ENCODE measurements at places on chromosomes 6 and 20.

- no peak for DNase-seq
These were observed 9.3 kb upstream of the BCAS1 start for GRCh38 chr20:54079652-54080051.

- DNase-seq: peak; percentile 21
These were observed 667 bp downstream of the STX11 start for GRCh38 chr6:144150710-144151657.

GRCh38 chr20:22475662-22476061, 108.7 kb downstream of the FOXA2 start:
- no peak for DNase-seq

- no peak for DNase-seq
These were observed 31.2 kb upstream of the NFATC2 start for GRCh38 chr20:51573576-51574243.

GRCh38 chr6:139982195-139982594, 607.7 kb upstream of the CITED2 start:
- DNase-seq: no peak

- DNase-seq: no peak
These were observed 35.5 kb upstream of the TBXT start for GRCh38 chr6:166203003-166203640.

- no peak for DNase-seq
These were observed 333.1 kb downstream of the LAMA2 start for GRCh38 chr6:129215916-129216520.

DNA sequence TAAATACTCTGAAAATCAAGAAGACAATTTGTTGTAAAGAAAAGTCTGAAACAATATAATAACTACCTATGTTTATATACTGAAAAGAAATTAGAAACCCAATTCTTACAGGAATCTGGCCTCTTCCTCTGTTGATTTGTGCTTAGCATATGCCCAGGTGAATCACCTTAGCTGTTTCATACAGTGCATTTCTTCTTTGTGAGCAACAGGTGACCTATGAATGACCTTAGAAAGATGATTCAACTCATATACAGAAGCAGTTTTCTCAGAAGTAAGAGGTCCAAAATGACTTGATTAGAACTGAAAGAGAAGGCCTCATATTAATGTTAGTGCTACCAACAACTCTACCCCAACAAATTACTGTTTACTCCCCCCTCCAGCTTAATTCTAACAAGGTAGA, 419.5 kb upstream of the ID4 start:
- no peak for DNase-seq

- DNase-seq: no peak
These were observed 43.1 kb upstream of the NEDD9 start for GRCh38 chr6:11275598-11275997.

DNA sequence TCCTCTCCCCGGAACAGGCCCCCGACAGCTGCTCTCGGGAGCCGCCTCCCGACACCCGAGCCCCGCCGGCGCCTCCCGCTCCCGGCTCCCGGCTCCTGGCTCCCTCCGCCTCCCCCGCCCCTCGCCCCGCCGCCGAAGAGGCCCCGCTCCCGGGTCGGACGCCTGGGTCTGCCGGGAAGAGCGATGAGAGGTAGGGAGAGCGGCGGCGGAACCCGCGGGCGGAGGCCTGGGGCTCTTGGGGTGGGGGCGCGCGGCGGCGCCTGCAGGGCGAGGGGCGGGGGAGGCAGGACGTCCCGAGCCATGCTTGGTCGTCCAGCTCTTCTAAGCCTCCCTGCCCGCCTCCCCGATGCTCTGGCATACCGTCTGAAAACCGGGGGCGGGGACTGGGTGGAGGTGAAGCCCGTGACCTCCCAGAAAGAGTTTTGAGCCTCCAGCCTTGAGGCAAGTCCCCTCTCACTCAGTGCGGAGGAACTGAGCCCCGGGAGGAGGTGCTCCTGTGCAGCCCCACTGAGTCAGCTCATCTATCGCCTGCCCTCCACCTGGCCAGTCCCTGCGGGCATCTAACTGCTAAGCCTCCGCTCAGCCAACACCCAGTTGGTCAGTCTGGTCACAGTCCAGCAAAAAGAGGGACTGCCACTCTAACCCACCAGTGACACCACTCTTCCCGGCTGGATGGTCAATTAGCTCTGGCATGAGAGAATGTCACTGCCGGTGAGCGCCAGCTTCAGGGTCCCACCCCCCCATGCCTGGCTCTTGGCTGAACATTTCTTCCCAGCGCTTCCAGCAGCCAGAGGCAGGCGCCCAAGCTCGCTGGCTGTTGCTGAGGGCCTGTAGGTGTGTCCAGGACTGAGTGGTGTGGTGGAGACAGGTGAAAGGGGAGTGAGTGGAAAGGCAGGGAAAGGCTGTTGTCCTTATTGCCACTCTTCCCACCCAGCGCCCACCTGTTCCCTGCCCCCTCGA, 482 bp downstream of the DDR1 start:
- no peak for DNase-seq

- no peak for DNase-seq
These were observed 96.3 kb downstream of the SPTLC3 start for GRCh38 chr20:13105039-13105438.

GRCh38 chr20:39623584-39624234, 661.6 kb downstream of the DHX35 start:
- no peak for DNase-seq

GRCh38 chr6:124676033-124676432, 286.2 kb upstream of the RNF217 start:
- no peak for DNase-seq

DNA sequence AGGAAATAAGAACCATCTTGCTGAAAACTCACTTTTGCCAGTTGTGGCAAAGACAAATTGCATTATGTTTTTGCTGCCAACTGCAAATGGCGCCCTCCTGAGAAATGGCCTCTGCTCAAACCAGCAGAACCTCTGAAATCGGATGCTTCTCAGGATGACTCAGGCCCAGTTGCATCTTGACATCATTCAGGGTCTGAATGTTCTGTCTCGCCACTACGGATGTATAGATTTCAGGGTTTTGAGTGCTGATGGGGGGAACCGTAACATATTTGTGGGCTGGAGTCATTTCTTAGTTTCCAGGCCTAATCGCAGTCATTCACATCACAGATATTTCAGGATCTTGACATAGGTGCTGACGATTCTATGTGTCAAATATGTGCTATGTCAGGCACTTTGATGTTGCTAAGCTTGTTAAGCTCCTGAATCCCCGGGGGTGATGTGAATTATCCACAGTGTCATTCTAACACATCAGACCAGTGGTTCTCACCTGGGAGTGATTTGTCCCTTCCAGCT, 207.1 kb downstream of the NFATC2 start:
- DNase-seq: no peak

- no peak for DNase-seq
These were observed 57.8 kb upstream of the NKAIN2 start for GRCh38 chr6:123745895-123746294.

GRCh38 chr6:85401186-85402021, 48.5 kb upstream of the NT5E start:
- no peak for DNase-seq

- no peak for DNase-seq
These were observed 53.7 kb downstream of the WDR27 start for GRCh38 chr6:169648092-169648491.

DNA sequence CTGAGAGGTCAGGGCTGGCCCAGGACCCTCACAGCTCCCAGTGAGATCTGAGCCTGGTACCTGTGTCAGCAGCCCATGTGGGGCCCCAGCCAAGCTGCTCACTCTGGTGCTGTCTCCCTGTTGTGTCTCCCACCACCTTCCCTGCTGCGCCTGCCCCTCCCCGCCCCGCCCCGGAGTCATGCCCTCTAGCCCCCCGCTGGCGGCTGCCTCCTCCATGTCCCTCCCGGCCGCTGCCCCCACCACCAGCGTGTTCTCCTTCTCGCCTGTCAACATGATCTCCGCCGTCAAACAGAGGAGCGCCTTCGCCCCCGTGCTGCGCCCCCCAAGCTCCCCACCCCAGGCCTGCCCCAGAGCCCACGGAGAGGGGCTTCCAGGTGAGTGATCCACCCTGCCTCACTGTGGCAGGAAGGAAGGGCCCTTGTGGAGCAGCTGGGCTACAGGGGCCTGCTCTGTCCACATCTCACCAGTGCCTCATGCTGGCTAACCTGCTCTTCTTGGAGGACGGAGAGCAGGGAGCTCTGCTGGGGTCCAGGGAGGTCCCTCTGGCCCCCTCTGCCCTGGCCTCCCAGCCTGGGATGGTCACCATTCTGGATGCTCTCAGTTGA, 44.9 kb downstream of the CPXM1 start:
- DNase-seq: no peak

GRCh38 chr20:59667981-59668515, 63.7 kb downstream of the PHACTR3 start:
- no peak for DNase-seq

DNA sequence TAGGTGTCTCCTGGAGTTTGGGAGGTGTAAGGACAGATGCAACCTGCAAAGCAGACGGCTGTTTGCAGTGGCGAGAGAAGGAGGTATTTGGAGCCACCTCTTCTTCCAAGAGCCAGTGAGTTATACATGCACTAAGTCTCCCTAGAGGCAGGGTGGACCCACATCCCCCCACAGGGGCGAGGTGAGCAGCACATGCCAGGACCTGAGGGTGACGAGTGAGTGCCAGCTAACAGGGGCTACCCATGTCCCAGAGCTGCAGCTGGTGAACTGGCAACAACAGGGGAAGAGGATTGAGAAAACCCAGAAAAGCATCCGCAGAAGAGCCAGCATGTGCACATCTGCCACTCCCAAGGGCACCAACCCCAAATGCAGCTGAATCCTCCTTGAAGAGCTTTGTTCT, 95.1 kb downstream of the CD83 start:
- no peak for DNase-seq

GRCh38 chr6:38528196-38528965, 111.3 kb downstream of the BTBD9 start:
- no peak for DNase-seq

DNA sequence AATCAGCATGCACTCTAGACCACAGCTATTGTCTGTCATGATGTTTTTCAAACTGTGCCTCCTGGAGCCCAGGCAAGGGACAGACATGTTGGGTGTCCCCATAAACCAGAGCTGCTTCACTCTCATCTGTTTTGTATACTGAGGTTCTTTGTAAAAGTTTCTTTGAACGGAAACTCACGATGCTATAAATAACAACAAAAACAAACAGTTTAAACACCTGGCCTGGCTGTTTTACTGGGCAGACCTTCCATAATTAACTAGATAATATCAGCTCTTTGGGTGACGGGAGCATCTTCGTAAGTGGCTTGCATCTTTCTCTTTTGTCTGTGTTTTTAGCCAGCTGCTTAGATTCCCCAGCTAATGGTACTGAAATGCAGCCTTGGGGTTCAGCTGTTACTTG, 190.3 kb downstream of the ZDHHC14 start:
- no peak for DNase-seq

GRCh38 chr6:20241102-20241501, 28.8 kb upstream of the MBOAT1 start:
- DNase-seq: no peak

- no peak for DNase-seq
These were observed 485.9 kb upstream of the JAG1 start for GRCh38 chr20:11159728-11160127.

GRCh38 chr6:166629628-166630027, 2.6 kb upstream of the RPS6KA2 start:
- no peak for DNase-seq

GRCh38 chr20:43721097-43721428, 5.7 kb downstream of the GTSF1L start:
- DNase-seq: no peak

GRCh38 chr20:32941155-32941885, 62.9 kb downstream of the SUN5 start:
- DNase-seq: no peak

DNA sequence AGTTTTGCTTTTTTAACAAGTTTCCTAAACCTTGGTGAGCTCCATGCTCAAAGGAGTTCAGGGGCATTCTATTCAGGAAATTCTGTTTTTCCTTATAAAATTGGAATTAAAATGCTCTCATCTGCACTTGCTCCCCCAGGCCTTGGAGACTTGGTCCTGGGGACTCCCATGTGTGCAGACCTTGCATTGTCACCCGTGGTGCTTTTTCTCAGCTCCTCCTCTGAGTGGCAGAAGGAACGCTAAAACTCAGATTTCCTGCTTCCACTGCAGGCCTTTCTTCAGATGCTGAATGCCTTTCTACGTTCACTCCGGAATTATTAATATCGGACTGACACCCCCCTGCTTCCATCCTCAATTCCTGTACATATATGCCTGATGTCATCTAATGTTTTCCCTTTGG, 248.7 kb upstream of the RREB1 start:
- DNase-seq: no peak

- DNase-seq: no peak
These were observed 105.6 kb downstream of the BTBD3 start for GRCh38 chr20:12023194-12023795.

DNA sequence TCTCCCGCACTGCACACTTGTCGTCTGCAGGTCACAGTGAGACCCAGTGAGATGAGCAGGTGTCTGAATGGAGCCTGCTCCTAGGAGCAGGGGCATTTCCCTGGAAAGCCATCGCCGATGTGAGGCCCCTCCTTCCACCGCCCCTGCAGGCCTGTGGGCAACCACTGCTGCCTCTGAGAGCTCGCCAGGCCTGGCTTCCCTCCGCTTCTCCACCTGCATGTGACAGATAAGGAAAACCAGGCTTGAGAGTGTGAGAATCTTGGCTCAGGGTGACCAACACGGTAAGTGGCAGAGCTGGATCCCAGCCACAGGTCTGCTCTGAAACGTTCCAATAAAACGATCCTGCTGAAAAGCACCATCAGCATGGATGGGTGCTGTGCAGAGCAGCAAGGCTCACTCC, 332.8 kb downstream of the CDH4 start:
- no peak for DNase-seq

DNA sequence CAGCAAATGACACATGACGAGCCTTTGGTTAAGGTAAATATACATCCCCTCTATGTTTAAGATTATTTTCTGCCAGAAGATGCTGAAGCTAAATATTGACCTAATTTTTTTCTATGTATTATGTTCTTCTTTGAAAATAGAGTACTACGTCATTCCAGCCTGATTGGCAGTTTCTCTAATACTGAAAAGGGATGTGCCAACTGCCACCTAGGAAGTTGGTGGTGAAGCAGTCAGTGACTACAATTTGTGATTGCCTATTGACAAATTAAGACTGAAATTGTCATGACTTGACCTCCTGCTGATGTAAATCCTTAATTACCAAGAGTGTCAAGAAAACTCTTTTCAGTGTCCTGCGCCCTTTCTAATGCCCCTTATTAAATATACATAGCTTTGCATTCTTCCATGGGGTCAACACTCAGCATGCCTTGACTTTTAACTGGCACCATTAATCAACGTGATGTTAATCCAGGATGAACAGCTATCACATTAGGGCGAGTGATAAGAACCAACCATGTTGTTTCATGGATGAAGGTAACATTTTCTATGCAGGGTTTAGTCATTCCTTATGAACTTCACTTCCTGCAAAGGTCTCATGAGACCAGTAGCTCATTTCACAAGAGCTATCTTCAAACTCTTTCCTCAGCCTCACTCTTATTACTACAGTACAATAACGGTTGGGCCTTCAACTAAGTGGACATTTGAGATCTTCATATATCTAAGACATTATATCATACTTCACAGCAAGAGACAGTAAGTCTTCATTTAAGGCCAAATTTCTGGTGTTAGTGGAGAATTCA, 22.5 kb upstream of the SGK1 start:
- no peak for DNase-seq

Measured in activated CD8-positive, alpha-beta memory T cell treated with anti-CD3 and anti-CD28 coated beads for 1 hour (primary cell).